Heart left ventricle (tissue), 16 donors: ENCODE measurements at places on chromosomes 16 and 17. TPM values are rescaled to one million over a fixed set of nuclear protein-coding genes. Genes with fewer than 3 reads are reported as not detected.

CLEC19A gene
- total RNA-seq: not detected

NPTX1 gene
- 0.58 TPM for total RNA-seq

OR2C1 gene
- total RNA-seq: not detected

STAC2 gene
- 0.31 TPM for total RNA-seq

CLEC10A gene
- total RNA-seq: 1.8 TPM

PIRT gene
- total RNA-seq: not detected

CBLN1 gene
- total RNA-seq: 1.3 TPM

UTS2R gene
- total RNA-seq: 6.5 TPM

TMEM100 gene
- 8.4 TPM for total RNA-seq

GP1BA gene
- total RNA-seq: not detected

CSF3 gene
- 0.80 TPM for total RNA-seq

PPP1R1B gene
- 0.67 TPM for total RNA-seq

NUTF2 gene
- total RNA-seq: 145 TPM

KRT35 gene
- total RNA-seq: not detected

ANKRD40CL gene
- total RNA-seq: not detected

SOST gene
- not detected for total RNA-seq

DNAH17 gene
- total RNA-seq: 0.29 TPM

MYH10 gene
- 29.0 TPM for total RNA-seq

KRT24 gene
- not detected for total RNA-seq

RDM1 gene
- total RNA-seq: not detected

PDIA2 gene
- 5.4 TPM for total RNA-seq

CACNG5 gene
- not detected for total RNA-seq

TMEM235 gene
- not detected for total RNA-seq

CCDC200 gene
- total RNA-seq: not detected

ADCY7 gene
- 3.2 TPM for total RNA-seq

C16orf86 gene
- 11.6 TPM for total RNA-seq

WSCD1 gene
- total RNA-seq: 3.7 TPM

NFAT5 gene
- 13.6 TPM for total RNA-seq

UBE2O gene
- 30.7 TPM for total RNA-seq

KRTAP2-1 gene
- not detected for total RNA-seq

SLC13A2 gene
- not detected for total RNA-seq

BIRC5 gene
- total RNA-seq: 0.85 TPM

PIMREG gene
- total RNA-seq: 0.49 TPM

HS3ST3B1 gene
- 3.5 TPM for total RNA-seq

CORO7 gene
- total RNA-seq: 10.1 TPM

DNAI2 gene
- not detected for total RNA-seq

IRF8 gene
- total RNA-seq: 6.9 TPM

CRYBA1 gene
- total RNA-seq: not detected

MYH8 gene
- not detected for total RNA-seq

LDHD gene
- total RNA-seq: 56.4 TPM

GAA gene
- 66.1 TPM for total RNA-seq

PRAC2 gene
- total RNA-seq: not detected

PLCD3 gene
- total RNA-seq: 196 TPM

SMIM36 gene
- not detected for total RNA-seq
